ENCODE measurements at places on chromosomes 2 and 18.

DNA sequence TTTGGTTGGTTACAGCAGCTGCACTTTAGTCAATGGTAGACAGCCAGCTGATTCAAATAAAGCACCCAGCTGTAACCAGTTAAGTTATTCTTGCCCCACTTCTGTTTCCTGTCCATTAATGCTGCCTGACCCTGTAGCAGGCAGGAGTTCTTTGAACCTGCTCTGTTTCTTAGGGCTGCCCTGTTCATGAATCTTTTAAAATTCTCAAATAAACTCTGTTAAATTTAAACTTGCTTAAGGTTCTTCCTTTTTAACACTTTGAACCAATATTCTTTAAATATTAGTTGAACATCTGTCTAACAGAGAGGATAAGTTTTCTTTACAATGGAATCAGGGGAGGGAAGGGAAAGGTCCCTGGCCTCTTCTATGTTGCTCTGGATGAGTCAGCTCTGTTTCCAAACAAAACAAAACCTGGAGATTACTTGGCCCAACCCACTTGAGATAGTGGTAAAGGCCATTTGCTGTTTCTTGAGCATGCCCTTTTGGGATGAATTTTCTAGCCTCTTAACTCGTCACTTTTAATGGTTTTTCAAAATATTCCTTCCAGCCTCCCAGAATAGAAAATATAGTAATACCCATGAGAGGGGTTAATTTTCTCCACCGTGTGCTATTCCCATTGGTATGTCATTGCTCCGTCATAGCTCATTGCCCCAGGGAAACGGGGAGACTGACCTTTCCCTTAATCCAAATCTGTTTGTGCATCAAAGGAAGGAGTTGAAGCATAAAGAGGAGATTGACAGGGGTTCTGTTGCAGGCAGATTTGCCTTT, 112.1 kb upstream of the FHL2 start:
- H3K36me3 ChIP-seq: no peaks in the 10 kb centered on the region
- H3K4me1 ChIP-seq: no peaks in the 10 kb centered on the region
- no peak overlapping the region for H3K27ac ChIP-seq
- no peak overlapping the region for H3K4me3 ChIP-seq
- H3K27me3 ChIP-seq: no peaks in the 10 kb centered on the region

DNA sequence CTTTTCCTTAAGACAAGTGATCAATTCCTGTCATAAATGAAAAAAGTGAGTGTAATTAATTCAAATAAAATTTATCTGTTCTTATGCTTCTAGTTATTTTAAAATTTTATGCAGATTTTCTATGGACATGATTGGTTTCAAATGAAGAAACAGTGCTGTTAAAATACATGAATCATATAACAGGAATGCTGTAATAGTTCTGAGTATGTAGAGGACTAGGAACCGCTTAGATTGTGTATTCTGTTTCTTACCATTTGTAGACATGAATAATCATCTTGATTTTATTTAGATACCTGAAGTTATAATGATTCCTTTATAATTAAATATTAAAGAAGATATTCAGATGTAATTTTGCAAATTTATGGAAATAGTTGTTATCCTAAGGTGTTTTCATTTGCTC, 3.5 kb downstream of the ACTR2 start:
- no peaks in the 10 kb centered on the region for H3K27me3 ChIP-seq
- peaks cover 67% of the 10 kb centered on the region for H3K4me1 ChIP-seq
- peaks cover 3% of the 10 kb centered on the region for H3K36me3 ChIP-seq
- peak overlapping the region; percentile 35 for H3K4me3 ChIP-seq

DNA sequence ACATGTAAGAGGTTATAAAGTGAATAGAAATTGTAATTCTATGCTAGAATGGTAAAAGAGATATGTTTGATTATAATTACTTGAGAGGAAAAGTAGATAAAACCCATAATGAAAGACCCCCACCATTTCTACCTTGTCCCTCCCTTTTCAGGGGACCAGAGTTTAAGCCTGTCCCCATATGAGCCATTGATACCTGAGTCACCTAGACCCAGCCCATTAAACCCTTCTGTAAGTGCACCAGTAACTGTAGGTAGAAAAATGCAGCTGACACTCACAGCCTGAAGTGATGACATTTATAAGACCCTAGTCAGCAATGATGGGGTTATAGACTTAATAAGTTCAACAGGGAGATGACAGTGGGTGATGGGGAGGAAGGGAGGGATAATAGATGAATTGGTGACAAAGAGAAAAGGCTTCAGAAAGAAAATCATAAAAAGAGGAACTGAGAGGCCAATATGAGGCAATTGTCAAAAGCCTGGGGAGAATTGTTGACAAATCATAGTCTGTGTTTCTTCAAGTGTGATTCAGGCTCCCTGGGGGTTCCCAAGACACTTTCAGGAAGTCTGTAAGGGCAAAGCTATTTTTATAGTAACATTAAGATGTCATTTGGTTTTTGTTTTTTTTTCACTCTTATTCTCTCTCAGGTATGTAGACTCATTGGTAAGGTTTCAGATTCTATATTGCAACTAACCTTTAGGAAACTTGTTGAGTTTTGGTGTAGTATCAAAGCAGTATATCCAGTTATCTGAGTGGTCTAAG, 544.2 kb downstream of the SATB2 start:
- H3K4me3 ChIP-seq: no peak overlapping the region
- DNase-seq: no peak
- no peaks in the 10 kb centered on the region for H3K27me3 ChIP-seq
- H3K36me3 ChIP-seq: no peaks in the 10 kb centered on the region

- H3K4me1 ChIP-seq: peaks cover 18% of the 10 kb centered on the region
- no peak for DNase-seq
- no peak overlapping the region for H3K27ac ChIP-seq
- H3K4me3 ChIP-seq: no peak overlapping the region
These were observed 230.1 kb downstream of the SEPTIN10 start for GRCh38 chr2:109383505-109384307.

DNA sequence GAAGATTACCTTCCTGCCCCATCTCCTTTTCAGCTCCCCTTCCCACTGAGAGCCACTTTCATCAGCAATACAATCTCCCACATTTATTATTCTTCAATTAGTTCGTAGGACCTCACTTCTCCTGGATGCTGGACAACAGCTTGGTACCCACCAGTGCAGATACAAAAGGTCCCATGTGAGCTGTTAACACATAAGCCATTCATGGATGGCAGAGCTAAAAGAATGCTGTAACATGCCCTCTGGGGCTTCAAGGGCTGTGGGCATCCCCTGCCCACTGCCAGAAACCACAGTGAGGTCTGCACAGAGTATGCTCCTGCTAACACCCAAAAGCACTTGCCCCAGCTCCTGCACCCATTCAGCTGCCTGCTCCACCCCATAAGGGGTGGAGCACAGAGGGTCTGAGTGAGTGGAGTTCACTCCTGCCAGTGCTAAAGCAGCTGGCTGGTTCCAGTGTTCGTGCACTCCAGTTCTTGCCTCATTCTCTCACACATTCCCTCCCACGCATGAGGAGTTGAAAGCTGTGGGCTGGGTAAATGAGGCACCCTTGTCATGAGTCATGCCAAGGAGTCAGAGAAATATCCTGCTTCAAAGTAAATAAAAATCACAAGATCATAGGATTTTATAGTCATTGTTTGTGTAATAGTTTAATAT, 305.9 kb upstream of the TMEFF2 start:
- no peak overlapping the region for H3K27ac ChIP-seq
- H3K27me3 ChIP-seq: no peaks in the 10 kb centered on the region
- H3K36me3 ChIP-seq: no peaks in the 10 kb centered on the region
- no peak overlapping the region for H3K4me3 ChIP-seq
- H3K4me1 ChIP-seq: no peaks in the 10 kb centered on the region

DNA sequence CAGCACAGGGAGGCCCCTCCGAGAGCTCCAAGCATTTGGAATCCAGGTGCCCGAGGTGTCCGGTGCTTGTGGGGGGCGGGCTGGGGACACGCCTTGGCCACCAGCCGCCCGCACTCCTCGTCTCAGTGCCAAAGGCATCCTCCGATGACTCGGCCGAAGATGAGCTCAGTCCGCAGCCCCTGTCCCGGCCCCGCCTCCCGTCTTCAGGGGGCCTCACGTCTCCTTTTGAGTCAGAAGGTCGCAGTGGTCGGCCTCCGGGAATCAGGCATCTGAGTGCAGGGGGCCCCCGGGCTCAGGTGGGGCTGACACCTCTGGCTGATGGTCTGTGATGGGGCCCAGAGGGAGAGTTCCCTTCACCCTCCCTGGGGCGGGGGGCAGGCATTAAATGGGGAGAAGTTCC, 74.8 kb downstream of the NFATC1 start:
- H3K27me3 ChIP-seq: no peaks in the 10 kb centered on the region
- no peak for DNase-seq

GRCh38 chr2:59196491-59196890, 955.4 kb upstream of the FANCL start:
- H3K27ac ChIP-seq: no peak overlapping the region
- H3K36me3 ChIP-seq: no peaks in the 10 kb centered on the region
- H3K4me1 ChIP-seq: no peaks in the 10 kb centered on the region
- no peaks in the 10 kb centered on the region for H3K27me3 ChIP-seq

GRCh38 chr2:121362774-121363173, 77.8 kb upstream of the TFCP2L1 start:
- H3K4me3 ChIP-seq: no peak overlapping the region
- H3K4me1 ChIP-seq: peaks cover 24% of the 10 kb centered on the region
- no peak for DNase-seq

GRCh38 chr2:198441246-198441645, 636.9 kb downstream of the PLCL1 start:
- no peaks in the 10 kb centered on the region for H3K4me1 ChIP-seq
- H3K27me3 ChIP-seq: no peaks in the 10 kb centered on the region
- no peaks in the 10 kb centered on the region for H3K36me3 ChIP-seq
- DNase-seq: no peak
- H3K4me3 ChIP-seq: no peak overlapping the region

Measured in thoracic aorta (tissue), 2 donors.